Stimulated activated CD4-positive, alpha-beta T cell treated with anti-CD3 and anti-CD28 coated beads, Interleukin-4, amount 100 ng/mL, for 24 hours (primary cell): ENCODE measurements at places on chromosomes 12 and 14.
A peak's percentile ranks its signal among the peaks of the same experiment; 100 is the strongest.

- no peak for DNase-seq
Measured at GRCh38 chr12:105227879-105228278, 8.1 kb downstream of the APPL2 start.

GRCh38 chr14:103606963-103607668 lies 21.9 kb upstream of the KLC1 start:
- peak; percentile 49 for DNase-seq

- no peak for DNase-seq
Measured at GRCh38 chr14:68934066-68934465, 45.0 kb downstream of the ACTN1 start.

GRCh38 chr12:121430833-121431415 lies 31.0 kb downstream of the RNF34 start:
- no peak for DNase-seq

DNA sequence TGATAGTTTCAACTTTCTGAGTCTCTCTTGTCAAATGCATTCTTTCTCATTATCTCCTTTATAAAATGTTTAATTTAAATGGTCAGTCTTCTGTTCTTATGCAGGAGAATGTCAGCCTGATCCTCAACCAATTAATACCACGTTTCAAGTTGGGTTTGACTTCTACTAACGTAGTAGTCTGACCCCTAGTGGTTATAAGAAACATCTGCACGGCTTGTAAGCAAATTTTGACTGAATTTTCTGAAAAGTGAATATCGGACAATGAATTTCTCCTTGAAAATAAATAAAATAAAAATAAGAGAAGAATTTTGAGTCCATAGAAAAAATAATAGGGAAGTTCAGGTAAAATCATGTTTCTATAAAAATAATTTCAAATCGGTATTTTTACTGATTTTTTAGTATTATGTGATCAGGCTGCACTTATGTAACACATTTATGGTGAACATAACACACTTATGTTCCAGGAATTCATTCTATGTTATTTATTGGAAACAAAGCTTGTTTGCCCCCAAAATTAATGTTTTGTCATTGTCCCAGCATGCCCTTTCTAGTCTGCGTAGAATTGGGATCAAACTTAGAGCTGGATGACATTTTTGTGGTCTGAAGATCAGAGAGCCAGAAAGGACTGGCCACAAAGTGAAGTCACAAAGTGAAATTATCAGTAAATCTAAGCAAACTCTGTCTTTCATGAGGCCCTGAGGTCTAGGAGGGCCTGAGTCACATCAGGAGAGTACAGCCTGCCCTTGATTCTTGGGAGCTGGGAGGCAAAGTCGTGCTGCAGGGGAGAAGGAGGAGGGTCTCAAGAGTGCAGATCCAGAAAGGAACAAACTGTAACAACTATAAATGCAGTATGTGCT lies 101.2 kb upstream of the STXBP6 start:
- no peak for DNase-seq

DNA sequence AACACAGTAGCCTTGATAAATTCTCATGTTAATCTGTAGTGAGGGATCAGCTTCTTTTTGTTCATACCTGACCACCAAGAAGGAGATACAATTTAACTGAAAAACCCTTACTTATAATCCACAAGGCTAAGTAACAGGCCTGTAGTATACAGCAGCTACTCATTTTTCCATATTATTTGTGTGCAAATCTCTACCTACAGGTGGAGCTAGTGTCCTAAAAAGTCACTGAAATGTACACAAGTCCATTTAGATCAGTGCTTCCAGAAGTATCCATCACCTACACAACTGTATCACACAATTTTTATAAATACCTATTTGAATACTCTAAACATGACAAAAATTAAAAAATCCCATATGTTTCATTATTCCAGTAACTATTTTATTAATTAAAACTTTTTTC lies 173.2 kb downstream of the SLC35F4 start:
- DNase-seq = no peak
